ENCODE measurements at places on chromosomes 6 and 20.

DNA sequence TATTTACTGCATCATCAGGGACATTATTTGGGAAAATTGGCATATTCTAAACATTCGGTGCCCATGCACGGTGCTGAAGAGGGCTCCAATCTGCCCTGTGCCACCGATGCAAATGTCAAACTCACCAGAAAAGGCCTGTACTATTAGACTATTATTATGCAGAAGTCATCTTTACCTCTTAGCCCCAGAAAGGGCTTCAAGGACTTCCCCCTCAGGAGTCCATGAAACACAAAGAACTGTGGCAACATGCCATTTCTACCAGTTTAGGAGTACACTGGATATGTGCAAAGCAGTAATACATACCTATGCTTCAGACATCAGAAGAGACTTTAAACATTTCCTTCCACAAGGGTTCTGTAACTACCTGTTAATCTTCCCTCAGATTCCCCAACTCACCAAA is 8.6 kb downstream of the DIDO1 start:
- no peak for DNase-seq

- no peak for DNase-seq
Observed at GRCh38 chr6:49649988-49650387, 13.3 kb upstream of the RHAG start.

DNA sequence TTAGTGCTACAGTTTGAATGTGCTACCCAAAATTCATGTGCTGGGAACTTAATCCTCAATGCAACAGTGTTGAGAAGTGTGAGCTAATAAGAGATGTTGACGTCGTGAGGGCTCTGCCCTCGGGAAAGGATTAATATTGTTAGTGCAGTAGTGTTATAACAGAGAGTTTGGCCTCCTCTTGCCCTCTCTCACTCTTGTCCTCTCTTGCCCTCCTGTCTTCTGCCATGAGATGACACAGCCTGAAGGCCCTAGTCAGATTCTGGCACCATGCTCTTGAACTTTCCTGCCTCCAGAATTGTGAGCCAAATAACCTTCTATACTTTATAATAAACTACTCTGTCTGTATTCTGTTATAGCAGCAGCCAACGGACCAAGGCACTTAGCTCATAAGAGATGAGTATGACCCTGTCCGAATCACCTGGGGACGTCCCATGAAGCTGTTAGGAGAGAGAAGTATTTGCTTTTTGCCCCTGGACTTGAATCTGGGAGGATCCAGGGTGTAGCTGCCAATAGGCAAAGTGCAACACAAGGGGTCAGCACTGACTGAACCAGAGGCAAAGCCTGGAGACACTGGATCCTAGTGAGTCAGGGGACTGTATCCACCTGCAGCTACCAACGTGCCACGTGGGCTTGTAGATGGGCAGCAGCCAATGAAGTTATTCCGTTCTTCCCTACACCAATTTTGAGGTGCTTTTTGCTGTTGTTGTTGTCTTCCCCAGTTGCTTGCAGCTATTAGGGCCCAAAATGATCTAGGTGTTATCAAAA is 233.7 kb downstream of the THBS2 start:
- no peak for DNase-seq

DNA sequence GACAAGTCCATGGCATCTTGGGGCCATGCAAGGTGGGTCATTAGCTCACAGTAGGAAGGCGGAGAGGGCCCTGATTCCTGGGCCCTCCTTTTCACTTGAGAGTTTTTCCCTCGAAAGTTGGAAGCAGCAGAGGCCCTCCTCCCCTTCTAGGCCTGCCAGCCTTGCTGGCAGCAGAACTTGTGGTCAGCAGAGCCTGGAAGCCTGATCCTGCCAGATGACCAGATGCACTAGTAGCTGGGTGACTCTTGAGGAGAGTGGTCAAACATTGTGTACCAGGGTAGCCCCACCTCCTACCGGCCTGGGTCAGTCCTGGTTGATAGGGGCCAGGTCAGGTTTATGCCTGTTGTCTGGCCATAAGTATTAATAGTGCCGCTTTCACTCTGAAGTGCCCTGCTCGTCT is 3.8 kb upstream of the HMGA1 start:
- DNase-seq, result no peak

DNA sequence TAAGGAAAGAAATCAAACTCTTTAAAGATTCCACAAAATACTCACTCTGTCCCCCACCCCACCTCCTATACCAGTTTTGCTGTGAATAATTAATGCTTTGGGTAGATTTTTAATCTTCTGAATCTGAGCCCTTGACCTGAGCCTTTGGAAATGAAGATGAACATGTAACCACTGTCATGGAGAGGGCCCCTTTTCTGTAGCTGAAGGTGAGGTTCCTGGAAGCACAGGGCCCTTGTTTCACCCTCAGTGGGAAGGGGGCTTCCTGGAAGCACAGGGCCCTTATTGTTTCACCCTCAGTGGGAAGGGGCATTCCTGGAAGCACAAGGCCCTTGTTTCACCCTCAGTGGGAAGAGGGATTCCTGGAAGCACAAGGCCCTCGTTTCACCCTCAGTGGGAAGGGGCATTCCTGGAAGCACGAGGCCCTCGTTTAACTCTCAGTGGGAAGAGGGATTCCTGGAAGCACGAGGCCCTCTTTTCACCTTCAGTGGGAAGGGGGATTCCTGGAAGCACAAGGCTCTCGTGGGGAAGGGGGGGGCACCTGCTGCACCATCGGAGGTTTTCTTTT is 75.7 kb downstream of the DACT2 start:
- no peak for DNase-seq

GRCh38 chr20:35405775-35406174 is 6.0 kb downstream of the UQCC1 start:
- no peak for DNase-seq

DNA sequence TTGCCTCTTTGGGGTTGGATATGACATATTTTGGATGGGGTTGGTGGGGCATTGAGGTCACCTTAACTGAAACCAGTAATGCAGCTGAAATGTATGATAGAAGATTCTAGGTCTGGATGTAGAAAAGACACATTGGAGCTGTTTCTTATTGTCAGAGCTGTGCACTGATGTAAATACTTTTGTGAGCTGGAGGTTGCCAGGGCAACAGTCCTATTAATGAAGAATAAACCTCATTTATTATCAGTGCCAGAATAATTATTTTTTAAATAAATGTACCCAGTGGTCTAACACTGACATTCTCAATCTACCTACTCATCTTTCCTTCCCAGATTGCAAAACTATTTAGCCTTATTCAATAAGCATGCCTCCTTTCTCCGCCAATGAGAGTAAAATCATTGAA is 57.0 kb downstream of the CAP2 start:
- DNase-seq, result no peak

DNA sequence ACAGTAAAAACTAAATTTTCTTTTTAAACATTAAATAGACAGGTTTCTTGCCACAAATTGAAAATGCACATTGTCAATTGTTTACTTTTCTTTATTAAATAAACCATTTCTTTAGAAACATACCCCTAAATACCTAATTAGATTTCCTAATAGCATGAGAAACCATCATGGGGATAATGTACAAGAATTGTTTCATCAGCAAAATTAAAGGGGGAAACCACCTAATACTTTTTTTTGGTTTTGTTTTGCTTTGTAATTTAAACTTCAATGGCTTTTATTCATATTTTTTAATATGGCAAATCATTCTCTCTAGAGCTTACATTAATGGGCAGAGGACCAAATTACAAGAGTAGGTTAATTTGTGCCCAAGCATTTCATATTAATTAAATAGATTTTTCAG is 987.9 kb downstream of the EPHA7 start:
- no peak for DNase-seq

DNA sequence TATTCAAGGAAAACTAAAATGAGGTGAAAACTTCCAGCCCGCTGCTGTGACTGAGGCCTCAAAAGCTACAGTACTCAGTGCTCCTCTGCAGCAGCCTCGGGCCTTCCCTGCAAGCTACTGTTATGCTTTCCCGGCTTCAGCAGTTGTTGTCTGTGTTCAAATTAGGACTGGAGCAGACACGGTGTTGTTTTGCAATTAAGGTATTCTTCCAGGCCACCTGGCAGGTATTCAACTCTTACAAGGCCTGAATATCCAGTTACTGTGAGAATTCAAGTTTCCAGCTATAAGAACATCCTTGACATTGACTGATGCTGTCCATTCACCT is 10.7 kb downstream of the TXNDC5 start:
- DNase-seq, result no peak

GRCh38 chr20:22984606-22985005 is 50.5 kb upstream of the SSTR4 start:
- DNase-seq, result no peak

DNA sequence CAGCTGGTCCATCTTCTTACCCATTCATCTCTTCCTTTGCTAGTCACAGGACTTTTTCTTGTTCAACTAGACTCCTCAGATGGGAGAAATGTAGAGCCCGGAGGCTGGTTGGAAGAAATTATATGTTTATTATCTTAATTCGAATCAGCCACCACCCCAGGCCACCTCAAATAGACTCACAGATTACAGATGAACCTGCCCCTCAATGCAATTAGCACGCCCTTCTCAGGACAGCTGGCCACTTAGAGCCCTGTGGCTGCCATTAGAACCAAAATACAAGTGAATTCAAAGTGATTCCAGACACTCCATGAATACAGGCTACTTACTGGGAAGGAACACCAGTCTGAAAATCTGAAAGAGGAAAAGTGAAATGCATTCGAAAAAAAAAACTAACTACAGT is 176.4 kb downstream of the MAFB start:
- DNase-seq, result no peak

GRCh38 chr6:12339808-12340487 is 49.8 kb downstream of the EDN1 start:
- no peak for DNase-seq

DNA sequence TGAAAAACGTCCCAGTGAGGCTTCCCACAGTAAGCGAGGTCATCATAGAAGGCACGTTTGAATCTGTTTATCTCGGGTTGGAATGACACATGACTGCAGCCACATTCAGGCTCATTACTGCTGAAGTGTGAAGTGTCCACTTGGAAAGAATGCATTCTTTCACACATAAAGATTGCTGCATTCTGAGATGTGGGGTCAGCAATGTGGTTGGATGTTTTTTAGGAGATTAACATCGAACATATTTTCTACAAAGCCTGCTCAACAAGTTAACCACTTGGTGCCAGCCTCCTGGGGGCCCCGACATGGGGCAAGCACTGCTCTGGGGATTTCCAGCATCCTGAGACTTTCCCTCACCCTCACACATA is 79.9 kb downstream of the BMP6 start:
- no peak for DNase-seq

DNA sequence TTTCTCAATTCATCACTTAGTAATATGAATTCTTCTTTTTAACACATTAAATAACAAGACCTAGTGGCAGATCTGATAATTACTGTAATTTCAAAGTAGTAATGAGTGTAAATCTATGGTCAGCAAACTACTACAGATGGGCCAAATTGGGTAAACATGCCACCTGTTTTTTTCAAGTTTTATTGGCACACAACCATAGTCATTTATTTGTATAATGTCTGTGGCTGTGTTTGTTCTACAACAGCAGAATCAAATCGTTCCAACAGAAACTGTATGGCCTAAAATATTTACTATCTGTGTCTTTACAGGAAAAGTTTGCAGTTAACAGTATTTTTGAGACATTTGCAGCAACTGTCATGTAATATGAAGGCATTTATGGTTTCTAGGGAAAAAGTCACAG is 86.1 kb upstream of the EYA2 start:
- DNase-seq, result no peak

- no peak for DNase-seq
Observed at GRCh38 chr6:20411953-20412681, 10.4 kb downstream of the E2F3 start.

DNA sequence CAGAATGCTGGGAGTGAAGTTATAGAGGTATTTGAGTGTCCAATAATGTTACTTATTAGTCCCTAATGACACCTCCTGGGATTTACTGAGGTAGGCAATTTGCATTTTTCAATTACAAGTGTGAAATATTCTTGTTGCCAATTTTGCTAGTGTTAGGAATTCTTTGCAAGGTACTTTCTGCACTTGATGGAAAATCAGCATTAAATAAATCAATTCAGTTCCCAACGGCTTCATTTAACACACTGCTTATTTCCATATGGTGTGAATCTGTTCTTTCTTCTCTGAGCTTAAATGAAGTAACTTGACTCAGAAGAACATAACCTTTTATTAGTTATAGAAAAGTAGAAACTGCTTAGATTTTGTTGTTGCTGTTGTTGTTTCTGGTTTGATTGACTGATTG is 21.2 kb downstream of the CCN2 start:
- DNase-seq, result no peak

- no peak for DNase-seq
Observed at GRCh38 chr20:44748005-44748370, 2.3 kb downstream of the KCNK15 start.

GRCh38 chr6:97176468-97176867 is 106.5 kb downstream of the MMS22L start:
- no peak for DNase-seq

GRCh38 chr6:70763754-70764510 is 96.2 kb downstream of the SMAP1 start:
- no peak for DNase-seq

GRCh38 chr6:129793447-129793846 is 67.7 kb downstream of the TMEM244 start:
- DNase-seq, result no peak

DNA sequence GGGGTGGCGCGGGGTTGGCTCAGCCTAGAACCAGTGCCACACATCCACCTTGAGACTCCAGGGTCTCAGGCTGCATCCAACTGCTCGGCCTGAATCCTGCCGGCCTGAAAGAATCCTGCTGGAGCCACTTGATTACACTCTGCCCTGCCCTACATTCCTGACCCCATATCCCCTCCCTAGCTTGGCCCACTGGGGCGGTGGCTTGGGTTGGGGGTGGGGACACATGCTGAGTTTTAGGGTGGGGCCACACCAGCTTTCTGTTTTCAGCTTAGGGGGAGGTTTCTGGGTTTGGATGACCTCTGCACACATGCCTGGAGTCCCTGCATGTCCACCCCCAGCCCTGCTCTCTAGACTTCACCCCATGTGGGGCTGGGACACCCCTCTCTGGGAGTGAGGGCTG is 6.8 kb downstream of the ITPR3 start:
- DNase-seq, result no peak

DNA sequence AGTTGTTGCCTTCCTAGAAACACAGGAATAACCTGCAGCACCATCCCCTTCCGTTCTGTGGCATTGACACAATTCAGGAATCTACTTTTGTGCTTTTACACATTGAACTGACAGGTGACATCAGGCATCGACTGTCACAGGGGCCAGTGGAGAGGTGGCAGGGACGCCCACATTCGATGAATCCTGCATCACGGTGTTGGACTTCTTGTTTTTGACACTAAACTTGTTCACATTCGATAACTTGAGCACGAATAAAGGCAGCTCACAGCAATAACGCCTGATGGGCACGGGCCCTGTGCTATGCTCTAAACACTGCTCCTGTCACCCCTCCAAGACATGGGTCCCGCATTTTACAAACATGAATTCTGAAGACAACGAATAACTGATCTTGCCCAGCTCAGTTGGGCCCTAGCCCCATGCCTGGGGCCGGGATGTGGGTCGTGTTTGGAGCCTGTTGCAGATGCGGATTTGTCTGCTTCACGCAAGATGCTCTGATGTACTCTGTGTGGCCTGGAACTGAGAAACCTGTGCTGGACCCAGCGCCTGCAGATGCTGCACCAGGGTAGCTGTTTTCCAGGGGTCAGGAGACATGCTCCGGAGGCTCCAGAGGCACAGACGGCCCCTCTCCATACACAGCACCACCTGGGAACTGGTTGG is 75.7 kb downstream of the TTLL2 start:
- DNase-seq, result no peak

Data from HEK293T (cell line).